ENCODE measurements at places on chromosomes 12 and 14.

- no peak for DNase-seq
Observed at GRCh38 chr12:53169644-53170043, 10.9 kb upstream of the ZNF740 start.

- no peak for DNase-seq
Observed at GRCh38 chr14:36524874-36525745, 5.1 kb upstream of the NKX2-1 start.

- no peak for DNase-seq
Observed at GRCh38 chr12:124426594-124427555, 132.0 kb downstream of the RFLNA start.

DNA sequence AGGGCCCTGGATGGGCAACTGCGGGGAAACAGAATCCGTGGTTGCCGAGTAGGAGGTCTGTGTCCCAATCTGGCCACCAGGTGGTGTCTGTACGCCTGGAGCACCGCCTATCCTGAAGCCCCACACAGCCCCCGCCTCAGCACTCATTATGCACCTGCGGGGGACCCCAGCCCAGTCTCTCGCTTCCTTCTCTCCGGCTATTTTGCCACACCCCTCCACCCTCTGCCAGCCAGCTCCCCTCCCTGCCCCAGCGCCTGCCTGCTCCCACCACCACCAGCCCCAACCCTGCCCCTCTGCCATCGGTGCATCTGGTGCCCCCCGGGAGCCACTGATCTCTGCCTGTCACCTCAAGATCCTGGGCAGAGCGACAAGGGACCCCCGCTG, 2.2 kb upstream of the NXPH4 start:
- DNase-seq: peak; percentile 73

DNA sequence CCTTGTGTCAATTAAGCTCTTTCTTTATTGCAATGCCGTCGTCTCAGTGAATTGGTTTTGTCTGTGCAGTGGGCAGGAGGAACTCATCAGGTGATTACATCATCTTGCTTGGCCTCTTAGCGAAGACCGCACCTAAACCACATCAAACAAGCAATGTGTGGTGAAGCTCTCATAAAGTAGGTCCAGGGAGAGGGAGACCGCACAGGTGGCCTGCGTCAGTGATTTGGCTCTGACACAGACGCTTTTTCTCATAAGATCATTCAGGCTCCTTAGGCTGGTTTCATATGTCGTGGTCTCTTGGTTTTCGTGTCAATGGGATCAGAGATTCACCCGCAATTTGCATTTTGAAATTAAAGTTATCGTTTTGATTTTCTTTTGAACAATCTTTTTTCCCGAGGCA, 6.7 kb upstream of the TESC start:
- DNase-seq: peak; percentile 81

GRCh38 chr12:91695964-91696363, 449.7 kb downstream of the BTG1 start:
- no peak for DNase-seq

- DNase-seq: no peak
Observed at GRCh38 chr12:47082796-47083621, 3.2 kb upstream of the AMIGO2 start.

DNA sequence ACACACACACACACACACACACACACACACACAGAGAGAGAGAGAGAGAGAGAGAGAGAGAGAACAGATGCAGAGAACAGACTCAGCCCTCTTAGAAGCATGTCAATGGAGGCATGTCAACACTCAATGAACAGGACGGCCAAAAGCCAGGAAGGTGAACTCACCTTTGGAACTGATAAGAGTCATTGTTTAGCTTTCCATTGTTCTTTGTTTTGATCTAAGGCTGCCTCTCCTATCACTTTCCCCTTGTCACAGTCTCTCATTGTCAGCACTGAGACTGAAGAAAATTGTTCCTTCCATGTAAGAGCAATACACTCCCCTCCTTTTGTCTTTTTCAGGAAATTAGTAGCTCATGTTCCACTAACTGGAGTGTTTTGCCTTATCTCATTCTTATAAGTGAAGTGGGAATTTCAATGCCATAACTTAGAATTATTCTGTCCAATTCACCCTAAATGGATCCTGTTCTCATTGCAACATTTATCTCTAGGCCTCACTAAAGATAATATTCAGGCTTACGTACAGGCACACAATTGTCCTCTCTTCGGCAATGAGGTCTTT, 218.0 kb downstream of the DUSP6 start:
- DNase-seq: no peak

DNA sequence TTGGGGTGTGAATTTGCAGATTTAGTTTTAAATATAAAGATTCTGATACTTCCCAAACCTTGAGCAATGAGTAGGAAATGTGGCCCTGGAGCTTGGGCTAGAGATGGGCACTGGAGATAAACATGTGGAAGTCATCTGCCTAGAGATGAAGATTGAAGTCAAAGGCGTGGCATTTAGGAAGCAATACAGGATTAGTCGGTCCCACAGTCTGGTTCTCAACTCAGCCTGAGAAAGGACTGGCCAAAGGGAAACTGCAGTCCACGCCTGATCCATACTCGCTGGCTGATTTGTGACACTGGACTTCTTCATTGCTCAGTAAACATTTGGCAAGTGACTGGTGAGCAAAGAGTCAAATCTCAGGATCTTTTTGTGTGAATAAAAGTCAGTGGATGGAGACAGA, 268.2 kb upstream of the ATP2B1 start:
- no peak for DNase-seq

DNA sequence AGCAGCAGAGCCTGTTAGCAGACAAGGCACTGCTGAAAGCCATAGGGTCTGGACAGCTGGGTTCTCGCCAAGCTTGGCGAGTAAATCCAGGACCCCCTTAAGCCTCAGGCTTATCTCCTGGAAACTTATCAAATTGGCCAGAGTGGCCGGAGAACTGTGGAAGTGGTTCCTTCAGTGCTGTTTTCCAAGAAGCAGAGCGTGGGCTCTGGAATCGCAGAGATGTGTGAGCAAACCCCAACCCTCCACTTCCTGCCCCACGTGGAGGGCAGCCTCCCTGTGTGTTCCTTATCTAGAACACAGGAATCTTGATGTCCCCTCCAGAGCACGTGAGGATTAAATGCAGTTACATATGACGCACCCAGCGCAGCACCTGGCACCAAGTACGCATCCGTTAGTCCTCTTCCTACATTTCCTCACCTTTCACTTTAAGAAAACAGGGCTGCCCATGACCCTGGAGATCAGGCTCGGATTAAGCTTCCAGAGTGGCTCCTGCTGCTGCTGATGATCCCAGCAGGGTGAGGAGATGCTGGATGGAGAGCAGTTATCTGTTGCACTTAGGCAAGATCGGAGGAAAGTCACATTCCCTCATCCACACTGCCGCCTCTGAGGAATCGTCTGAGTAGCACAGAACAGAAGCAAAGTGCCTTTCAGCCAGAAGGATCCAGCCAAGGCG, 35.0 kb downstream of the MMAB start:
- DNase-seq: no peak

DNA sequence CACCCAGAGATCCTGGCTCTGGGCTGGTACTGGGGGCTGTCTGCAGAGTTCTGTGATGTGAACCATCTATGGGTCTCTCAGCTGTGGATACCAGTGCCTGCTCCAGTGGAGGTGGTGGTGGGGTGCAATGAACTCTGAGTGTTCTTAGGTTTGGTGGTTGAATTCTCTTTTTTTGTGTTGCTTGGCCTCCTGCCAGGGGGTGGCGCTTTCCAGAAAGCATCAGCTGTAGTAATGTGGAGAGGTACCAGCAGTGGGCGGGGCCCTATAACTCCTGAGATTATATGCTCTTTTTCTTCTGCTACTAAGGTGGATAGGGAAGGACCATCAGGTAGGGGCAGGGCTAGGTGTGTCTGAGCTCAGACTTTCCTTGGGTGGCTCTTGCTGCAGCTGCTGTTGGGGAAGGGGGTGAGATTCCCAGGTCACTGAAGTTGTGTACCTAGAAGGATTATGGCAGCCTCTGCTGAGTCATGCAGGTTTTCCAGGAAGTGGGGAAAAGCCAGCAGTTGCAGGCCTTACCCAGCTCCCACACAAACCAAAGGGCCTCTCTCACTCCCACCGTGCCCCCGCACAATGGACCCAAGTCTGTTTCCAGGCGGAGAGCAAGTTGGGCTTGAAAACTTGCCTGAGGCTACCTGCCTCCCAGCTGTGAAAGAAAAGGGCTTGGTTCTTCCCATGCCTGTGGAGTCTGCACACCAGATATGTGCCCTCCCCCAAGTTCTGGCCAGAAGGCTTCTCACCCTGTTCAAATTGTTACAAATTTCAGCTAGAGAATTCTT, 18.6 kb downstream of the CCER1 start:
- DNase-seq: no peak

- no peak for DNase-seq
Observed at GRCh38 chr12:13976880-13977279, 4.5 kb downstream of the GRIN2B start.

DNA sequence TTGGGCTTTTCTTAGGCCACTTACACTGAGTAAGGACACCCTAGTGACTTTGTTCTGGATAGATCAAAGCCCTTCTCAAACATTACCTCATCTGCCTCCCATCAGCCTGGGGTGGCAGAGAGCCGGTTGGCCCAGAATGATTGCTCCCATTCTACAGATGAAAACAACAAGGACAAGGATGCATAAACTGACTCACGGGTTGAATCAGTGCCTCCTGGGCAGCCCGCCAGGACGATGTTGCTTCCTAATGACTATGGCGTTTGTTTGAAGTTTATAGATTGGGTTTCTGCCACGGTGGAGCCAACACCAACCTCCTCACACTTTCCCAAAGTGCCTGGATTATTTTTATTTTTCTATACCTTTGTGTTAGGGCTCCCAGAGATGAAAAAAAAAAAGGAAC, 3.6 kb upstream of the VRK1 start:
- no peak for DNase-seq

DNA sequence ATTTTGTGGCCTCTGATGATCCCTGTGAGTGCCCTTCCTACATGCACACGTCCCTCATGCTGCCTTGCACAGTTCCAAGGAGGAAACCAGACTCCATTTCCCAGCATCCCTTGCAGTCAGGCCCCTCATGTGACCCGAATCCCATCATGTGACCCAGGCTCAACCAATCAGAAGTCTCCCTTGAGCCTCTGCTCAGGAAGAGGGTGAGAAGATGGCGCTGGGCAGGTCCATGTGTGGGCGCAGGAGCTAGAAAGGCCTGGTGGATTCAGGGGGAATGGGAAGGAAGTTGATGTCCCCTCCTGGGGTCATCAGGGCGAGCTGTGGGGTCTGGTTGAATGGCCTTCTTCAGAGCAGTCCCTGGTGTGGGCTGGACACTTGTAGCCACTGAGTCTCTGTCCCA, 240.5 kb downstream of the ADGRD1 start:
- no peak for DNase-seq

DNA sequence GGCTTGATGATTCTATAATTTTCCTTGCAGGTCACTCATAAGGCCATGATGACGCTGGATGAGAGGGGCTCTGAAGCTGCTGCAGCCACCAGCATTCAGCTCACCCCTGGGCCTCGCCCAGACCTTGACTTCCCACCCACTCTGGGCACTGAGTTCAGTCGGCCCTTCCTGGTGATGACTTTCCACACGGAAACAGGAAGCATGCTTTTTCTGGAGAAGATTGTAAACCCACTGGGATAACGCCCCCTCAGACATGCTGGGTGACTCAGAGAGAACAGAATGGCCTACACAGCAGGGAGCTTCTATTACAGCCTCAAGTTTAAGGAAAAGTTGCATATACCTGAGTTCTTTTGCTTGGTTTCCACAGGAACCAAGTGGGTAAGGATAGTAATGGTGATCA, 34.3 kb downstream of the SERPINA3 start:
- DNase-seq: no peak

DNA sequence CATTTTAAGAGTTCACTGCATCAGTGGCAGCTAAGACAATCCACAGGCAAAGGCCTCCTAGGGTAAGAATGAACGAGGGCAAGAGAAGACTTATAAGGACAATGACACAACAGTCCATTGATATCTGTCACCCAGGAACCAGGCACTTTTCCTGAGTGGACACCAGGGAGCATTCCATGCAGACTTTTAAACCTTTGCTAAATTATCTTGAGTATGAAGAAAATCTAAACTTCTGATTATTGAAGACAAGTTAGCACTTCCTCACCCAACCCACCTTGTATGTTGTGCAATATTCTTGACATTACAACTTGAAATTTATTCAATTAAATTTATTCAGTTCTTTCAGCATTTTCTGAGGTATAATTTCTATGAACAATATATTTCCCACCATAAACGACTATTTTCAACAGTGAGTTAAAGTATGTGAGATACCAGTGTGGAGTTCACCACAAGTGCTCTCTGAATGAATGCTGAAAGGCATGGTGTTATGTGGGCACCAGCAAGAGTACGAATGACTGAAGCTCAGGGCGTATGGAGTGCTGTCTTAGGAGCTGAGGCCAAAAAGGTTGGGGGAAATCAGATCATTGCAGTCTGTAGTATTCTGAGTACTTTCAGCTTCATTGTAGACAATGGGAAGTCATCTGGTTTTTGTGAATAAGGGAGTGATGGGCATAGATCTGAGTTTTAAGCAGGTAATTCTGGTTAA, 124.3 kb upstream of the LMNTD1 start:
- no peak for DNase-seq

GRCh38 chr12:124157406-124157805, 137.5 kb upstream of the RFLNA start:
- no peak for DNase-seq

DNA sequence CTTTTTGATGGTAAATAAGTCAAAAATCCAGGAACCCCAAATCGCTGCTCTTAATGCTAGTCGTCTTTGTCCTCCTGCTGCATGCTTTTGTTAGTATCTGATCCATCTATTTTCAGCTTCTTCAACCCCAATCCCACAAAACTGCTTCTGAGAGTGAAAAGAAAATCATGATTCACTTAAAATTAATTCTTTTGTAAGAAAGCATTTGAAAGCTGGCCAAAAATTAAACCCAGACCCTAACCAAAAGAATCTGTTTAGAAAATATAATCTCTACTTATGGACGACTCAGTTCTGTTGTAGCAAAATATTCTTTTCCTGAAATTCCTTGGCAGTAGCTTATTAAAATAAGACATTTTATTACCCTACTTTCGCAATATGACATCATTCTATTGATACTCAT, 443.6 kb upstream of the SYT1 start:
- no peak for DNase-seq

DNA sequence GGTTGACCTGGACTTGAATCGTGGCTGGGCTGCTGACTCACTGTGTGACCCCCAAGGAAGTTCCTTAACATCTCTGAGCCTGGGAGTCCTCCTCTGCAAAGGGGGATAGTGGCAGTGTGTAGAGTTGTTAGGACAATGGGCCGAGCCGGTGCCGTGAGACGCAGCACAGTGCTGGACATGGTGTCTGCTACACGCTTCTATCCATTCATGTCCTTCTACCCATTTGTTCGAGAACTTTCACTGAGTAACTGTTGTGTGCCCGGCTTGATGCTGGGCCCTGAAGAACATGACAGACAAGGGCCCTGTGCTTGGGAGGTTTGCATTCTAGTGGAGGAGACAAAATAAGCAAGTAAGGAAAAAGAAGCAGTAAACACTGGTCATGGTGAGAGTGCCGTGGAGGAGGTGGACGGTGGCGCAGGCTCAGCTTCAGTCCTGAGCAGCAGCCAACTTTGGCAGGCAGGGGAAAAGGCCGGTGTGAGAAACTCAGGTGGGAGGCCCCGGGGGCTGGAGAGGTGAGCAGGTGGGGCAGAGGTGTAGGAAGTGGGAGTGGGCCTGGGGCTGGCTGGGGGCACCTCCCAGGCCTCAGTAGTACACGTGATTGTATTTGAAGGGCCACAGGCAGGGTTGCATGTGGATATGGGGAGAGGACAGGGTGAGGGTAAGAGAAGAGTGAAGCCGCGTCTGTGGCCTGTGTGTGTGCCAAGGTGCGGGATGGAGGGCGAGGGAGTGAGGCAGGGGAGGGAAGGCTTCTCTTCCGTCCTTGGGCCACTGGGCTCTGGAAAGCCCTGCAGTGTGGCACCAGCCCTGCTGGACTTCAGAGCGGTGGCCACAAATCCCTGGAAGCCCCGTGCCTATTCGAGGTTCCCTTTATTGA, 13.8 kb downstream of the VASH1 start:
- no peak for DNase-seq

All from NCI-H187 treated with DMSO at 0.1 percent for 48 hours (cell line).